GDM1 (cell line): ENCODE measurements at places on chromosomes 2 and 18.

GRCh38 chr2:207692206-207693065 lies 19.0 kb upstream of the CCNYL1 start:
- peak; percentile 26 for DNase-seq

DNA sequence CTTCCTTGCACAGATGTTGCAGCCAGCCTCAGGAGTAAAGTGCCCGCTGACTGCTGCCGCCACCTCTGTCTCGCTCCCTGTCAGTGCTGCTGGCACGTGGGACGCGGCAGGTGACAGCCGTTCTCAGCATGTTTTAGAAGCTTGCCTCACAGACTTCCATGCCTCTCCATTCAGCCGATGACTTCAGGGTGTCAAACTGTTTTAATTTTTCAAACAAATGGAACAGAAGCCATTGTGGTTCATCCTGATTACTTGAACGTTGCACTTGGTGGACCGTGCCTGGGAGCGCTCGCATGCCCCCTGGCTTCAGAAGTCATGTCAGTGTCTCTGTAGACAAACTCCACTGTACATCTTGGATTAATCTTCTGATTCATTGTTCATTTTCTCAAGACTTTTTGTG lies 62.7 kb upstream of the EML6 start:
- no peak for DNase-seq

GRCh38 chr2:142914507-142915313 lies 37.2 kb downstream of the KYNU start:
- no peak for DNase-seq

DNA sequence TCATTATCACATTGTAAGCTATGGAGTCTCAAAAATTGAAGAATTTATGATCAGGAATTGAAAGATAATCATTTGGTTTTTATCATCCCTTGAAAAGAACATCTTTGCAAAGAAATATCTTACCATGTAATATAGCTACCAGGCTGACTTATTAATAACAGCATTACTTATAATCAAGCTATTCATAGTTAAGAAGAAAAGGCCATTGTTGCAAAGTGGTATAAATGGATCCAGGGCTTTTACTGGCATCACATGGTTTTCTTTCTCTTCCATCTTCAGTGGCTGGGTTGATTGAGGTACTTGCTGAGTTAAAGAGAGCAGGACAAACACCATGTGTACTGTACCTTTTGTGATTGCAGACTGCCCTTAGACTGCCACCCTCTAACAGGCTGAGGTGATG lies 39.6 kb downstream of the MFSD6 start:
- no peak for DNase-seq

- no peak for DNase-seq
Observed at GRCh38 chr2:46117379-46117778, 179.8 kb upstream of the EPAS1 start.

DNA sequence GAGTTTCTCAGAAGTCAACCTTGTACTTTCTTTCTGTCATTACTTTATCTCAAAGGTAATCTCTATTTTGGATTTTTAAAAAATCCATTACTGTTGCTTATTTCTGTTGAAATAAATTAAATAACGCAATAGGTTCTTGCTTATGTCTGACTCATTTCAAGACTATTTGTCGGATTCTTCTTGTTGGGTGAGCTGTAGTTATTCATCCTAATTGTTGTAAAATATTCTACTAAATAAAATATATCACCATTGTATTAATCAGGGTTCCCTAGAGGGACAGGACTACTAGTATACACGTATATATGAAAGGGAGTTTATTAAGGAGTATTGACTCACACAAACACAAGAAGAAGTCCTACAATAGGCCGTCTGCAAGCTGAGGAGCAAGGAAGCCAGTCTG lies 403.9 kb upstream of the CYRIA start:
- no peak for DNase-seq

DNA sequence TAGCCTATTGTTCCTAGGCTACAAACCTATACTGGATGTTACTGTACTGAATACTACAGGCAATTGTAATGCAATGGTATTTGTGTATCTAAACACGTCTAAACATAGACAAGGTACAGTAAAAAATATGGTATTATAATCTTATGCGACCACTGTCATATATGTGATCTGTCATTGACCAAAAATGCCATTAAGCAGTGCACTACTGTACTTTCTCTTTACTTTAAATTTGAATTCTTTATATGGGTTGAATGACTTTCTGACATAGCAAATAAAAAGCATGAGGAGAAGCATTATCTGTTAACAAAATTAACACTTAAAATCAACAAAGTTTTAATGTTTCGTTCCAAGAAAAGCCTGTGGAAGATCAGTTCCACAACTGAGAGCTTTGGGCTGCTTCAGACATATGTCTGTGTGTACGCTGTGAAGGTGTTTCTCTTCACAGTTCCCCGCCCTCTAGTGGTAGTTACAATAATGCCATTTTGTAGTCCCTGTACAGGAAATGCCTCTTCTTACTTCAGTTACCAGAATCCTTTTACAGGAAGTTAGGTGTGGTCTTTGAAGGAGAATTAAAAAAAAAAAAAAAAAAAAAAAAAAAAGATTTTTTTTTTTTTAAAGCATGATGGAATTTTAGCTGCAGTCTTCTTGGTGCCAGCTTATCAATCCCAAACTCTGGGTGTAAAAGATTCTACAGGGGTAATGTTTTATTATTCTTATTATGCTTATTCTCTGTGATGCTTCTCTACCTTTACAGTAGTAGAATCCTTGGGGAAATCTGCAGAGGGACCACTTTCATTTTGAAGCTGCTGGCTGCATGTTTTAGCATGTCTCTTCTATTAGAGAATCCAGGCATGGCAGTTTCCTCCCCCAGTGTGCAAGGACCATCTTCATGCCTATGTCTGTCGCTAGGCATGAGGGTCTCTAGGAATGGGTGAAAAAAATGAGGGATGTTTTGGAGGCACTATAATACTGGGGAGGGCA lies 54.5 kb downstream of the SCN2A start:
- DNase-seq = peak; percentile 45

DNA sequence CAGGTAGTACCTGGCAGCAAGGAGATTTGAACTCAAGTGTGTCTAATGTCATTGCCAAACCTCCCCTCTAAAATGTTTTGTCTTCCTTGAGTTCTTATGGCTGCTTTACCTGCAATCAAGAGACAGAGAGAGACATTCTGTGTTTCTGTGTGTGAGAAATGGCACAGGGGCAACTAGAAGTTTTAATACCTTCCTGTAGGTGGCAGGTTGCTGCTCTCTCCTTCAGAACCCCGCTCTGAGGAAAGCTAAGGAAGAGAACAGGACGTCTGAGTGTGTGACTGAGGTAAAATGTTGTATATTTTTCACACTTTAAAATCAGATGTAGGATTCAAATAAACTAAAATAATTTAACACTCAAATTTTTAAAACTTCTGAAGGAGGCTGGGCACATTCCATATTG lies 19.2 kb downstream of the DTNA start:
- no peak for DNase-seq

GRCh38 chr2:232516551-232516950 lies 3.6 kb upstream of the PRSS56 start:
- no peak for DNase-seq
